Mesothelial cell of epicardium (in vitro differentiated cells): ENCODE measurements at places on chromosomes 11 and 22.

DNA sequence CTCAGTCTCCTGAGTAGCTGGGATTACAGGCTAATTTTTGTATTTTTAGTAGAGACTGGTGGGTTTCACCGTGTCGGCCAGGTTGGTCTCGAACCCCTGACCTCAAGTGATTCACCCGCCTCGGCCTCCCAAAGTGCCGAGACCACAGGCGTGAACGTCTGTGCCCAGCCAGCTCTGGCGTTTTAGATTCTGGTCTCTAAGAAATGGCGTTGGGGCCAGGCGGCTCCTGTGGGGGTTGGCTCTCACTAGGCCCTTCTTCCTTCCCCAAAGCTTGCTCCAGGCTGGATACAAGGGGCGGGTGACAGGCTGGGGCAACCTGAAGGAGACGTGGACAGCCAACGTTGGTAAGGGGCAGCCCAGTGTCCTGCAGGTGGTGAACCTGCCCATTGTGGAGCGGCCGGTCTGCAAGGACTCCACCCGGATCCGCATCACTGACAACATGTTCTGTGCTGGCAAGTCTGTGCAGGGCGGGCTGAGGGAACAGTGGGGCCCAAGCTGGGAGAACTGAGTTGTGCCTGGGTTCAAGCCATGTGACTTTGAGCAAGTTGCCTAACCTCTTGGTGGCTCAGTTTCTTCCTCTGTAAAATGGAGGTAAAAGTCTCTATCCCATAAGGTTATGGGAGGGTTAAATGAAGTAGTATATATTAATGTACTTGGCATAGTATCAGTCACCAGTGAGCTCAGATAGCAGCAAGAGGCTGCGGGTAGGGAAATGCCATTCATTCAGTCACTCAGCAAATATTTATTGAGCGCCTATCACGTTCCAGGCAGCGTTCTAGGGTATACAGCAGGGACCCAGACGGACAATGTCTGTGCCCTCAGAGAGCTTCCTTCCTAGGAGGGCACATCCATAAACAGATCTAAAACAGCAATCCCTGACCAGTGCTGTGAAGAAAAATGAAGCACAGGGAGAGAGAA is 10.4 kb downstream of the F2 start:
- DNase-seq: no peak

DNA sequence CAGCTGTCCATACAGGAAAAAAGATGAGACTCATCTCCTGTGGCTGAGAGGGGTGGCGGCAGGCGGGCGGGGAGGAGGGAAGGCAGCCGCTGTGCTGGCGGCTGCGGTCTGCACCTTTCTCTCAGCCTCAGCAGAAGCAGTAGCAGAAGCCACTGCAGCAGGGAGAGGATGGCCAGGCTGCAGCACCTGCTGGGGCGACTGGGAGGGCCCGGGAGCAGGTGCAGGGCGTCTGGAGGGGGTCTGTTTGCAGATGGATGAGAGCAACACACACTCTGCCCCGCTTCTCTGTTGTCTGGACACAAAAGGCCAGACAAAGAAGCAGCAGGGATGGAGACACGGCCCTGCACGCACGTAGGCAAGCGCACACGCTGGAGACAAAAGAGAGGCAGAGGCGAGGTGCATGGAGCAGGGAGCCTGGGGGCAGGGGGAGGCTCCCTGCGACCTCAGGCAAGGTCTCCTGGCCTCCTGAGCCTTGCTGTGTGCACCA is 9.3 kb upstream of the MIAT start:
- DNase-seq: no peak

DNA sequence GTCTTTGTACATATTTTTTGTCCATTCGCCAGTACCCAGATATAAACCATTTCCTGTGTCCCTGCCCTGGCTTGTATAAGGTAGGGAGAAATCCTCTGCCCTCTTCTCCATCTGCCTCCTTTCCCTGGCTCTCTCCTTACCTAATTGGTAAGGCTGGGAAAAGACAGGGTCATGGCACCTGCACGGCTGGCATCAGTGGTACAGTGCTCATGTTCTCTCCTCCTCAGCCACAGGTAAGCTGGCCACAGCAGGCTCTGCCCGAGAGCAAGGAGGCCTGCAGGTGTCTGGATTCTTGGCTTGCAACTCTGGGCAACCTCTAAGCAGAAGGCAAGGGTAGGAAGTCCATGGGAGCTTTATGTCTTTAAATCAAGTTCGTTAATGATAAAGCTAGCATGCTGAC is 419.9 kb downstream of the BUD13 start:
- DNase-seq: no peak

GRCh38 chr22:33025675-33026074 is 32.5 kb downstream of the SYN3 start:
- DNase-seq: no peak
